Cardiac muscle cell (in vitro differentiated cells and primary cell): ENCODE measurements at places on chromosomes 7 and 10. TPM values are rescaled to one million over a fixed set of nuclear protein-coding genes. Genes with fewer than 3 reads are reported as not detected.

Gene CTNNA3
- 55.8 and 83.6 TPM in 2 replicates for polyA plus RNA-seq

Gene DTX2
- polyA plus RNA-seq, result 17.0 and 21.2 TPM in 2 replicates

GRCh38 chr10:24503461-24504320, 220.0 kb downstream of the ARHGAP21 start:
- DNase-seq, result peak; percentile 66

- no peak for DNase-seq
Measured at GRCh38 chr7:158543840-158544239, 43.8 kb downstream of the PTPRN2 start.

Gene LARP4B
- 23.4 and 43.2 TPM in 2 replicates for polyA plus RNA-seq

- DNase-seq, result no peak
Measured at GRCh38 chr10:69633673-69634635, 3.9 kb downstream of the FAM241B start.

Gene CTAGE6
- not detected in 2 replicates for polyA plus RNA-seq

GRCh38 chr7:90465816-90466215, 3.6 kb upstream of the PTTG1IP2 start:
- DNase-seq, result no peak

- DNase-seq, result no peak
Measured at GRCh38 chr10:92110039-92110794, 180.7 kb downstream of the CPEB3 start.

Gene GHITM
- polyA plus RNA-seq, result 298 and 409 TPM in 2 replicates

DNA sequence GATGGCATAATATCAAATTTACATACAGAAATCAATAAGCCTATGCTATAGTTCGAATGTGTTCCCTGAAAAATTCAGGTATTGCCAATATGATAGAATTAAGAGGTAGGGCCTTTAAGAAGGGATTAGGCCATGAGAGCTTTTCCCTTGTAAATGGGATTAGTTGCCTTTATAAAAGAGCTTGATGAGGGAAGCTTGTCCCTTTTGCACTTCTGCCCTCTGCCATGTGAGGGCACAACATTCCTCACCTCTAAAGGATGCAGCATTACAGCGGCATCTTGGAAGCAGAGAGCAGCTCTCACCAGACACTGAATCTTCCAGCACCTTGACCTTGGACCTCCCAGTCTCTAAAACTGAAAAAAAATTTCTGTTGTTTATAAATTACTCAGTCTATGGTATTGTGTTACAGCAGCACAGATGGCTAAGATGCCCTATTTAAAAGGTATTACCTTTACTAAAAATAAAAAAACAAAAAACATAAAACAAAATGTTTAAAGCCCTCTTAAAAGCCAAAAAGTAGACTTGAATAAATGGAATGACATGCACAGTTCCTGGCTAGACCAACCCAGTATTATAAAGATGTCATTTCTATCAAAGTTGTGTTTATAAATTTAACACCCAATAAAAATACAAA, 909.6 kb downstream of the REEP3 start:
- peak; percentile 24 for DNase-seq

Gene ZNF117
- 5.4 and 5.5 TPM in 2 replicates for polyA plus RNA-seq

- DNase-seq, result no peak
Measured at GRCh38 chr7:42025635-42026375, 211.2 kb downstream of the GLI3 start.

Gene DPYSL4
- 7.1 and 12.5 TPM in 2 replicates for polyA plus RNA-seq

DNA sequence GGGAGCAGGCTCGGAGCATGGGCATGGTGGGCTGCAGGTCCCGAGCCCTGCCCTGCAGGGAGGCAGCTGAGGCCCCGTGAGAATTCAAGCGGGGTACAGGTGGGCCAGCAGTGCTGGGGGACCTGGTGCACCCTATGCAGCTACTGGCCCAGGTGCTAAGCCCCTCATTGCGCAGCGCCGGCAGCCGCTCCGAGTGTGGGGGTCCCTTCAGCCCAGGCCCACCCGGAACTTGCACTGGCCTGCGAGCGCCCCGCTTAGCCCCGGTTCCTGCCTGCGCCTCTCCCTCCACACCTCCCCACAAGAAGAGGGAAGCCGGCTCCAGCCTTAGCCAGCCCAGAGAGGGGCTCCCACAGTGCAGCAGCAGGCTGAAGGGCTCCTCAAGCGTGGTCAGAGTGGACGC, 250.7 kb downstream of the CRPPA start:
- DNase-seq, result no peak

Gene SLC16A12
- 7.6 and 10.1 TPM in 2 replicates for polyA plus RNA-seq

DNA sequence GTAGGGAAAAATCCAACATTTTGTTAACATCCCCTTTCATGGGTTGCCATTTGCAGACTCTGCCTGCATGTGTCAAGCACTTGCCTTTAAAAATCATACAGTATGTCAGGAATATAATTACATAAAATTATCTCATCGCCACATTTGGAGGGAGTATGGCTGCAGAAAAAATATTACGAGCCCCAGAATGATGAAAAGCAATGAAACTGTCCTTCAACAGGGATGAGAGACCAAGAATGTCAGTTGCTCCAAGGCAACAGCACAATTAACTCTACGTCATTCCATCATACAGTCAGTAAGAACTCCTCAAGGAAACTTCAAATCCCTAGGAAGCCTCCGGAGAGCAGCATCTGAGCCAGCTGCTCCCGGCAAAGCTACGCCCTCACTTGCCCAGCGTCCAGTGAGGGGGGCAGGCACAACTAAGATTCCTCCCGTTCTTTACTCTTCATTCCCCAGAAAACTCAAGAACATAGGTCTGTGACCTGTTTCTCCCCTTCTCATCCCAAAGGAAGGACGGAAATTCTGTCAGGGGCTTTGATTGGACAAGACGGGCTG, 132.9 kb downstream of the ANLN start:
- no peak for DNase-seq

DNA sequence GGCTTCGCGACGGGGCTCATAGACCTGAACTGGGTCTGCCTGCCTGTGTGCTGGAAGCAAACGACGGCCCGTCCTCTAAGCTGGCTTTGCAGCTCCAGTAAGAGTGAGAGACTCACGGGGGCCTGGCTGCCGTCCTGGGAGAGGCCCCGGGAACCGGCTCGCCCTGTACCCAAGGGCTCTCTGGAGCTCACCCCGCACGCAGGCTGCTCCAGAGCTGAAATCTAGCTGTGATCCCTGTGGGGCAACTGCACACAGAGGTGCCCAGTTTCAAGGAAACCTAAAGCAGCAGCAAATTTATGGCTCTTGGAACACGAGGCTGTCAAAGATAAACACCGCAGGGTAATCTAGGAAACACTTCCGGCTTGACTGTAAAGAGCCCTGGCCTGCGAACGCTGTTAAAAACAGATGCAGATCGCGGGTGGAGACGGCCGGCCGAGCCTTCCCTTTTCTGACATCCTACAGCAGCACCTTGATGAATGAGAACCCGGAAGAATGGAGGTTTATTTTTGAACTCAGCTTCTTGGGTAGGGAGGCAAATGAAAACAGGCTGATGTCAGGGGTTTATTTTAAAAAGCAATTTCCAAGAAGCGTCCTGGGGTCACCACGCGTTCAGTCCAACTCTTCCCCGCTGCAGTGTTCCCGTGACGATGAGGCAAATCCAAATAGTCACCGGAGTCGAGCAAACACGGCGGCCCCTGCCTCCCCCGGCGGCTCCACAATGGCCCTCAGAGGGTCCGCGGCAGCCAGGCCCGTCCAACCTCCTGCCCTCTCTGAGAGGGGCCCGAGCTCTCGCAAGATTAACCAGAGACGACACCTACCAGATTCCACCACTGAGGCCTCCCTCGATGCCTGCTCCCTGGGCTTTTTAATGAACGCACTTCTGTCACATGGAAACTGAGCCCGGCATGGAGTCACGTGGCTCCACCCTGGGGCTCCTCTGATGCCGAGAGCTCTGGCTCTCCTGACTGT, 29.6 kb downstream of the AMZ1 start:
- peak; percentile 74 for DNase-seq

Gene MICALL2
- polyA plus RNA-seq, result 17.5 and 22.0 TPM in 2 replicates

GRCh38 chr7:117715784-117716445, 157.3 kb downstream of the CTTNBP2 start:
- peak; percentile 68 for DNase-seq

DNA sequence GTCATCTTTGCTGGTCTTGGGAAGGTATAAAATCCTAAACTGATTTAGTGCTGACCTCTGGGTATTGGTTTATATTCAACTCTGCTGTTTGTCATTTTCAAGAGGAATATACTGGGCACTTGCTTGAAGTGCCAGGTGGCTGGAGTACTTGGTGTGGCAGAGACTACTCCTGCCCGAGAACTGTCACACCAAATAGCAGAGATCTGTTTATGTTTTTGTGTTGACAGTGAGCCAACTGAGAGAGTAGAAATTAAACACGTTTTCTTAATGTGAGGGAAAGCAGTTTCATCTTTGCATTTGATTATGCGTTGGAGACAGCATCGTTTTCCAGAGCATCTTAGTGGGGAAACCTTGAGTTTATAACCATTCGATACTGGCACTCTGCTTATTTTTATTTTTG, 174.4 kb downstream of the CDCA7L start:
- DNase-seq, result no peak

GRCh38 chr7:74525881-74526280, 72.2 kb downstream of the GTF2IRD1 start:
- DNase-seq, result no peak

DNA sequence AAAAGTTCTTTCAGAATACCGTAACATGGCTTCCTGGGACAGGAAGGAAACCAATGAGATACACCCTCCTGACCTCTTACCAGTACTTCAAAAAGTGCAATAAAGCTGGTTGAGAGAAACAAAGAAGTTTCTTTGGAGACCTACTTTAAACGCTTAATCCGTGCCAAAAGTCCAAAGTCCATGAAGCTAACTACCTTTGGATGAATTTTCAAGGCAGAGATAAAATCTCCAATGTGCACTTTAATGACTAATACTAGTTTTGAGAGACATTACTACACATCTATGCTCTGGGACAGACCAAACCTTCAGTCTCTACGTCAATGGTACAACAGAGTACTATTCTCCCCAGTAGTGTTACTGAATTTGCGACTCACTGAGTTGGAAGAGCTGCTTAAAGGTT, 46.1 kb downstream of the UBE2H start:
- DNase-seq, result no peak

Gene EPHB6
- polyA plus RNA-seq, result 15.7 and 25.4 TPM in 2 replicates

DNA sequence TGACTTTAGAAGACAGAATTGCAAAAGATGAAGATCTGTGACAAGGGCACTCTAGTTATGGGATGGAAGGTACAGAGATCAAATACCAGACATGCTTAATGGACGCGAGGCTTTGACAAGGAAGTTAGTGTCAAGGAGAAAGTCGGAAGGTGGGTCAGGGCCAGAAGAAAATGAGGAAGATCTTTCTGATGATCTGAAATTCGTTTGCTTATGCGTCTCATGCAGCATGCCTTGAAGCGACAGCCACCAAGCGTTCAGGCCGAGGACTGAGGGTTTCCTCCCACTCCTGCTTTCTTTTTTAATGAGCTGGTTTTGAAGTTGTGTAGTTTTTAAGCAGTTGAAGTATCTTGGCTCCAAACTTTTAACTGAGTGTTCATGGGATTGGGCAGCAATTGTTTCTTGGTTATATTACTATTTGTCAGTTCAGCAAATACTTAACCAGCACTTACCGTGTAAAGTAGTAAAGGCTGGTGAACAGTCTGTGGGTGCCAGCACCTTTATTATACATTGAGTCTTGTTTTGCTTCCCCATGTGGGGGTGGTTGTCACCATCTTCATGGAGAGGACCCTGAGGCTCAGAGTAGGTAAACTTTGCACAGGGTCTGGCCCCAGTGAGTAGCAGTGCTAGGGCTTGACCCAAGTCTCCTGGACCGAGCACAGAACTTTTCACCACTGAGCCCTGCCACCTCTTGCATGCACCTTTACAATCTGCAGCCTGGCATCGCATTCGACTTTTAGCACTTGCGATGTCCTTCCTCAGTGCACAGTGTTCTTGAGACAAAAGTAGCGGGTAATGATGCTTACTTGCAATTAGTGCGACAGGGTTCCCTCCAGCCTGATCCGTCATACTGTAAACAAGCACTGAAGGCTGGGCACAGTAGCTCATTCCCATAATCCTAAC, 14.3 kb upstream of the BHLHA15 start:
- DNase-seq, result no peak

DNA sequence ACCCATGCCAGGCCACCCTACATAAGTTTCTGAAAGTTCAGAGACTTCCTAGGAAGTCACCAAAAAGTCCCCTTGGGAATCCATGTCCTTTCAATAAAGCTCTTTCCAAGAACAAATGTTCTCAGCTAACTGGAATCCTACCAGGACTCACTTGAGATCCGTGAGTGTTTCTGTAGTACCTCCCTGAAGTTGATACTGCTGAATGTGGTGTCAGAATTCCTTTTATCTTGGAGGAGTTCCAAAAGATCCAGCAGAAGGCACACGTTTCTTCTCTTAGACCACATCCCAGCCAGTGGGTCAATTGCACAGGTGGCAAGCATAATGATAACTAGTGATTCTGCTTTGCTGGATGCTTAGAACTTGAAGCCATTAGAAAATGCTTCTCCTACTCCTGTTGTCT, 689.7 kb upstream of the IGFBP3 start:
- DNase-seq, result peak; percentile 40

GRCh38 chr10:64733980-64734379, 1212.8 kb downstream of the REEP3 start:
- peak; percentile 13 for DNase-seq

Gene CDH23
- 0.05 and 1.2 TPM in 2 replicates for polyA plus RNA-seq

Gene CUEDC2
- polyA plus RNA-seq, result 190 and 193 TPM in 2 replicates

Gene UTF1
- not detected in 2 replicates for polyA plus RNA-seq

Gene HOXA11
- not detected in 2 replicates for polyA plus RNA-seq
